ENCODE measurements at places on chromosomes 16 and 17.

DNA sequence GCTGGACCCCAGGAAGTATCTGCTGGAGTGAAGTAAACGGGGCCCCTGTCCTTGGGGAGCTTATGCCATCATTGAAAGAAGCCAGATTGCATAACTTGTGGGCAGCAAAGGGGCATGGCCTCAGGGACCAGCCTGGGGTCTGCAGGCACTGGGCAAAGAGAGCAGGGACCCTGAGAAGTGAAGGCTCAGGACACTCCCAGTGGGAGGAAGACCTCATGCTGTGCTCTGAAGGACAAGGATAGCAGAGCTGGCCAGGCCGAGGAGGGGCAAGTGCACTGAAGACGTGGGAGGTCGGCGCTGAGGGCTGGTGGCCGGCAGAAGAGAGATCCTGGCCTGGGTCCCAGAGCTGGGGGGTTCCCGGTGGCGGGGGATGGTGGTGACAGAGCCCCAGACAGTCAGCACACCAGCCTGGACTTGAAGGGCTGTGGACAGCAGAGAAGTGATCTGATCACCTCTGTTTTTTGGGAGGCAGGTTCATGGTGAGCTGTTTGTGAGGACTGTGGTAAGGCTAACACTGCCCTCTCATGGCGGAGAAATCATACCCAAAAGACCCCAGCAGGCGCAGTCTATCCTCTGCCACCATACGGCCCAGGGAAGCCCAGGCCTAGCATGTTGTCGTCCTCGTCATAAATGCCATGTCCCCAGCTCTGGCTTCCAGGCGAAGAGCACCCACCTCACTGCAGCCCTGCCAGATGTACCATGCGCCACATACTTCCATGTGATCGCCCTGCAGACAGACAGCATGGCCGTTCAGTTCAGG, 7.1 kb upstream of the CNP start:
- no peak for DNase-seq

GRCh38 chr16:61332461-61332860, 703.8 kb downstream of the CDH8 start:
- no peak for DNase-seq

DNA sequence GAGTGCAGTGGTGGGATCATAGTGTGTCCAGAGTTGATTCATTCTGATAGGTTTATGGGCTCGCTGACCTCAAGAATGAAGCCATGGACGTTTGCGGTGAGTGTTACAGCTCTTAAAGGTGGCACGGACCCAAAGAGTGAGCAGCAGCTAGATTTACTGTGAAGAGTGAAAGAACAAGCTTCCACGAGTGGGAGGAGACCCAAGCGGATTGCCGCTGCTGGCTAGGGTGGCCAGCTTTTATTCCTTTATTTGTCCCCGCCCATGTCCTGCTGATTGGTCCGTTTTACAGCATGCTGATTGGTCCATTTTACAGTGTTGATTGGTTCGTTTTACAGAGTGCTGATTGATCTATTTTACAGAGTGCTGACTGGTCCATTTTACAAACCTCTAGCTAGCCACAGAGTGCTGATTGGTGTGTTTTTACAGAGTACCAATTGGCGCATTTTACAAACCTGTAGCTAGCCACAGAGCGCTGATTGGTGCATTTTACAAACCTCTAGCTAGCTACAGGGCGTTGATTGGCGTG, 17.5 kb downstream of the CACNG4 start:
- DNase-seq, result no peak

- no peak for DNase-seq
Observed at GRCh38 chr16:53912155-53912554, 208.2 kb downstream of the FTO start.

DNA sequence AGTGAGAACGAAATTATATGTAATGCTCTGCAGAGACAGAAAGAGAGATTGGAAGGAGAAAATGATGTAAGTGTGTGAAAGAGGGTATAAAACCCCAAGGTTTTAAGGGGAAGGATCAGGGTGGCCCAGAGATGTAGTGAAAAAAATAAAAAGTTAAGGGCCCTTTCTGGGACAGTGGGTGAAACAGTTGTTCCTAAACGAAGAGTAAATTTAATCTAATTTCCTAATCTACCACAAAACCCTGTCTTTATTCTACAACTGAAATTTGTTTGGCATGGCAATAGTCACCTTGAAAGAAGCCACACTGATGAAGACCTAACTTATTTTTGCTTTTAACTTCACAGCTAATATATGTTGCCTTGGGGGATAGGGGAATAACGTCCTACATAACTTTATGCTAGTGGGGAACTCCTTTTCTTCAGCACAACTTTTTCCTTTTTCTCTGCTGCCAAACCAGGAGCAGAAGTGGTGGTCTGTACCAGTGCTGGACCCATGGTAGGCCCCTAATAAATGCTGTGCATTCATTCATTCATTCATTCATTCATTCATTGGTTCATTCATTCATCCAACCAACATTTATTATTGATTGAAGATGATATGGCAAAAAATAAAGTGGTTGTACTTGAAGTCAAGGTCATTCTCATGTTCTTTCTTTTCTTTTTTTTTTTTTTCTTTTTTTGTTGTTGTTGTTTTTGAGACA, 25.4 kb downstream of the CALCOCO2 start:
- no peak for DNase-seq

GRCh38 chr16:66678337-66678736, 18.2 kb downstream of the CMTM4 start:
- DNase-seq, result no peak

GRCh38 chr16:49502136-49502881, 128.7 kb downstream of the C16orf78 start:
- DNase-seq, result no peak

GRCh38 chr16:51321251-51321650, 170.2 kb upstream of the SALL1 start:
- no peak for DNase-seq

- no peak for DNase-seq
Observed at GRCh38 chr17:79562931-79563210, 48.0 kb downstream of the RBFOX3 start.

- DNase-seq, result no peak
Observed at GRCh38 chr17:28528327-28529012, 22.3 kb downstream of the FOXN1 start.

GRCh38 chr17:3026125-3026855, 37.1 kb downstream of the OR1D5 start:
- DNase-seq, result no peak

- no peak for DNase-seq
Observed at GRCh38 chr16:351804-352520, 561 bp downstream of the AXIN1 start.

GRCh38 chr16:66713076-66713475, 16.5 kb upstream of the CMTM4 start:
- no peak for DNase-seq

GRCh38 chr17:37888881-37889280, 35.3 kb upstream of the TBC1D3K start:
- DNase-seq, result no peak

GRCh38 chr16:20839504-20839903, 33.2 kb downstream of the REXO5 start:
- DNase-seq, result no peak
